Left ventricle myocardium inferior (tissue), 1 donor: ENCODE measurements at places on chromosomes 4 and X. TPM values are rescaled to one million over a fixed set of nuclear protein-coding genes. Genes with fewer than 3 reads are reported as not detected.

GRCh38 chr4:23384741-23385140 lies 505.1 kb downstream of the PPARGC1A start:
- no peak for DNase-seq

GRCh38 chrX:66889418-66889817 lies 250.5 kb upstream of the EDA2R start:
- no peak for DNase-seq

DNA sequence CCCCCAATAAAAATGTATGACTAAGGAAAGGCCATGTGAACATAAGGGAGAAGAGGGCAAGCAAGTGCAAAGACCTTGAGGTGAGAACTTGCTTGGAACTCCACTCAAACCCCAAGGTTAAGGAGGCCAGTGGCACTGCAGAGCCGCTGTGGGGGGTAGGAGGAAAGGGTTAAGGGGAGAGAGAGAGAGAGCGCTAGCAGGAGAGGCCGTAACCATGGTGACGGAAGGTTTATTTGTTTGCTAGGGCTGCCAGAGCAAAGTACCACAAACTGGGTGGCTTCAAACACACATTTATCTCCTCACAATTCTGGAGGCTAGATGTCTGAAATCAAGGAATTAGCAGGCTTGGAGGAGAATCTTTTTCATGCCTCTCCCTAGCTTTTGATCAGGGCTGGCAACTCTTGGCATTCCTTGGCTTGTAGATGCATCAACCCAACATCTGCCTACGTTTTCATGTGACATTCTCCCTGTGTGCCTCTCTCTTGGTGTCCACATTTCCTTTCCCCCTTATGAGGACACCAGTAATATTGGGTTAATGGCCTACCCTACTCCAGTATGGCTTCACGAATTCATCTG lies 35.2 kb downstream of the SMIM20 start:
- DNase-seq: no peak

Gene SUPT20HL2
- not detected for total RNA-seq

GRCh38 chrX:95076449-95076848 lies 1402.4 kb downstream of the FAM133A start:
- DNase-seq: no peak

- DNase-seq: no peak
Observed at GRCh38 chrX:17499512-17499911, 124.5 kb downstream of the NHS start.

GRCh38 chr4:52694936-52695335 lies 35.8 kb upstream of the USP46 start:
- no peak for DNase-seq

Gene C4orf51
- not detected for total RNA-seq

Gene TMEM255A
- total RNA-seq: 0.38 TPM

Gene APELA
- not detected for total RNA-seq

Gene MAMLD1
- total RNA-seq: 1.8 TPM

Gene PLAC8
- 1.5 TPM for total RNA-seq

DNA sequence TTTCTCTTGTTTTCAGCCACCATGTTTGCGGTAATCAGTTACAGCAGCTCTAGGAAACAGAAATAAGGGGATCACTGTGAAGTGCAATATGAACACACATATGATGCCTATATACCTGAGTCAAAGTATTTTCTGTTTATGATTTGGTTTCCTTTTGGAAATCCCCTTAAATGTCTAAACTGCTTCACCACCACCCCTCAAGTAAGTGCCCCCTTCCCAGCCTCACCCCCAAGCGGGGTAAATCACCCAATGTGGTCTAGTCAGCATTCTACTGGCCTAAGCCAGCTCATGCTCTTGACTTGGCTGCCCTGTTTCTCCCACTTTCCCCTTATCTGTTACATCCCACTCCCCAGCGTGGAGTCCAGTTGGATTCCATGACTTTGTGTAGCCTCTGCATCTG lies 176.5 kb downstream of the QDPR start:
- DNase-seq: no peak

Gene SOX3
- not detected for total RNA-seq

Gene CT83
- not detected for total RNA-seq

DNA sequence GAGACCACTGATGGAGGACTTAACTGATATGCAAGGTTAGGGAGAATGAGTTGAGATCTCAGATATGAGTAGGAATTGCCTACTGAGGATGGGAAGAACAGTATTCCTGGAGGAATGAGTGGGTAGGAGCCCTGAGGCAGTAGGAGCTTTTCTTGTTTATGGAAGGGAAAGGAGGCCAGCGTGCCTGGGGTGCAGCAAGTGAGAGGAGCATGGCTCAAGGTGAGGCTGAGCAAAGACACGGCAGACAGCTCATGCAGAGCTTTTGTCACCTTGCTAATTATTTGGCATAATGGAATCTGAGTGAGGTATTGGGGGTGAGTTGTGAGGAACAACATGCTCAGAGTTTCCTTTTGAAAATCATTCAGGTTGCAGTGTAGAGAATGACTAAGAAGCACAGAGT lies 65.3 kb upstream of the IBSP start:
- DNase-seq: no peak

Gene USO1
- 84.3 TPM for total RNA-seq

- no peak for DNase-seq
Observed at GRCh38 chrX:3142259-3143042, 101.2 kb downstream of the ARSF start.

Gene ZNF157
- not detected for total RNA-seq

GRCh38 chr4:128653527-128654444 lies 155.7 kb upstream of the JADE1 start:
- DNase-seq: peak; percentile 56

Gene NXF2B
- not detected for total RNA-seq

- DNase-seq: no peak
Observed at GRCh38 chr4:70948665-70949260, 44.7 kb upstream of the DCK start.

Gene PABPC5
- 0.91 TPM for total RNA-seq

Gene GCNA
- total RNA-seq: 1.4 TPM

DNA sequence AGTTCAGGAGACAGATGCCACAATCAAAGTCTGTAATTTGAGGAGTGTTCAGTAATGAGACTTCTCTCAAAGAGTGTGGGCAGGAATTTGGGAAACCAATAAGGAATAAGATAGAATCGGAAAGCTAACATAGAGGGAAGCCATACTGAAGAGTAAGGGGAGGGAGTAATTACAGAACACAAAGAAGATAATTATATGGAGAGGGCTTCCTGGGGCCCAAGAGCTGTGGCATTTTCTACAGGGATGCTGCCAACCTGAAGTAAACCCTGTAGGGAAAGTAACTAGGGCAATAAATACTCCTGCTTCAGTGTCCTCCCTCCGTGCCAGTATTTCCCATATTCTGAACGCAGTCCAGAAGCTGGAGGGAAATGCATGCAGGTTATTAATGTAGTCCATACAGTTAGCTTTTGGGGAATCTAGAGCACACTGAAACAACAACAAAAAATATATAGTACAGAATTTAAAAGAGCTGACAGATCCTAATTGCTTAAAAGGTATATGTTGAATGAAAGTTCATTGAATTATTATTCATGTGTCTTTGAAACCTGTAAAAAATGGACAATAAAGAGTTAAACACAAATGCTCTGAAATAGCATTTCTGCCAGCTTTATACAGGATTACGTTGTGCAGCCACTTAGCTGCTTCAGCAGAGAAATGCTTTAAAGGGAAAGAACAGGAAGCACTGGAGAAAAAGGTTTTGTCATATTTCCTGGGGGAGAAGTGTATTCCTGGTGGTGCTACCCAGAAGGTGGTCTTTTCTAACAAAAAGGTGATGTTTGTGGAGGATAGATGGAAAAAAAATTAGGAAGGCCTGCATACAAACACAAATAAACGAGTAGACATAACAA lies 48.0 kb downstream of the CXXC4 start:
- no peak for DNase-seq

DNA sequence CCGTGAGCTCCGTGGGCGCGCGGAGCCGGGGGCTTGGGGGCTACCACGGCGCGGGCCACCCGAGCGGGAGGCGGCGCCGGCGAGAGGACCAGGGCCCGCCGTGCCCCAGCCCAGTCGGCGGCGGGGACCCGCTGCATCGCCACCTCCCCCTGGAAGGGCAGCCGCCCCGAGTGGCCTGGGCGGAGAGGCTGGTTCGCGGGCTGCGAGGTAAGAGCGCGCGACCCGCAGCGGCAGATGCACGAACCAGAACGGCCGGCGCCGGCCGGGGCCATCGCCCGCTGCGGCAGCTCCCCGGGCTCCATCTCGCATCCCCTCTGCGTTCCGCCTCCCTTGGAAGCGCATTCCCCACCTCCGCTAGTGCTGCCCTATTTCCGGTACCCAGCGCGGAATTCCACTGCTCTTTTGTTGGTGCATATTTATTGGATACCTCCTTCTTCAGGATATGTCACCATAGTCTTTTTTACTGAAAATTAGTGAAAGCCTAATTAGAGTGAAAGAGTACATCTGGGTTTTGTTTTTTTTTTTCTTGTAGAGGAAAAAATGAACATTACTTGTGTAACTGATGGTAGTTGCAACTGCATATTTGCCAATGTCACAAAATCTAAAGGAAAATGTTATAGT lies 797 bp downstream of the PKD2 start:
- peak; percentile 43 for DNase-seq

DNA sequence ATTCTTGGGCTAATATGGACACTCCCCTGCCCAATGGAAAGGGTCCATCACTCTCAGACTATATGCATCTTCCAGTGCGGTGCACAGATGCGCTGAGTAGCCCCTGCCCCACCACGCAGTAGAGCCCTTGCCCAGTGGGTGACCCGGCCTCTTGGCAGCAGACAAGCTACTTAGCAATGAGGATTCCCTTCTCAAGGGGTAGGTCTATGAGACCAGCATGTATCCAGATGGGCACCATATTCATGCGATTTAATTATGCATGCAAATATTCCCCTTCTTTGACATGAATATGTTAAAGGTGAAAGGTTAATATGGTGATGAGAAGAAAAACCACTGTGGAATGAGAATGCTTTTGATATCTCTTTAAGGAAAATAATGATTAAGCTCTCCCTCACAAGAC lies 77.7 kb downstream of the ZNF827 start:
- no peak for DNase-seq

- DNase-seq: no peak
Observed at GRCh38 chr4:168059251-168059650, 33.1 kb upstream of the ANXA10 start.

GRCh38 chr4:104743215-104743653 lies 248.5 kb upstream of the CXXC4 start:
- no peak for DNase-seq

- DNase-seq: no peak
Observed at GRCh38 chrX:2857566-2857965, 28.8 kb downstream of the GYG2 start.

Gene HTN3
- total RNA-seq: not detected

DNA sequence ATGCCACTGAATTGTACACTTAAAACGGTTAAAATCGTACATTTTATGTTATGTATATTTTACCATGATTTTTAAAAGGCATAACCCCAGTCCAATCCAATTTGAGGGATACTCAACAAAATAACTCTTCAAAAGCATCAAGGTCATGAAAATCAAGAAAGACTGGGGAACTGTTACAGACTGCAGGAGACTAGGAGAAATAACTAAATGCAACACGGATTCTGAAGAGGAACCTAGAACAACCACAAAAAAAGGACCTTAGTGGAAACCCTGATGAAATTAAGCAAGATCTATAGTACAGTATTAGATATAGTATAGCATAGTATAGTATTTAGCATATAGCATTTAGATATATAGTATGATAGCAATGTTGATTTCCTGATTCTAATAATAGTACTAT lies 26.8 kb downstream of the SH3KBP1 start:
- no peak for DNase-seq

DNA sequence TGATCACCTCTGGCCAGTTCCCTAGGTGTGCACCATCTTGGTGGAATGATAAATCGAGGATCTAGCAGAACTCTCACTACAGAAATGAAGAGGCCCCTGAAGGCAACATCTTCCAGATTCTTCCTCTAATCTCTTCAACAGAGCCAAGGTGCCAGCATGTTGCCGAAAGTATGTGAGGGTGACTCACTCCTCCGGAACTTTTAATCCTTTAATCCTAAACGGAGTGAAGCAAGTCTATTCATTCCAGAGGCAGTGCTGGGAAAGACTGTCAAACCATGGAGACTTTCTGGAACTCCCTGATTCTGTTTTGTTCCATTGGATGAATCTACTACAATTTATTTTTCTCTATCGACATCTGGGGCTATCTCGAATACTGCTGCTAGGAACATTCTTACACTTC lies 68.7 kb downstream of the SUPT20HL2 start:
- DNase-seq: no peak

Gene TMEM128
- 9.8 TPM for total RNA-seq

- no peak for DNase-seq
Observed at GRCh38 chr4:183860731-183861130, 44.4 kb upstream of the STOX2 start.

DNA sequence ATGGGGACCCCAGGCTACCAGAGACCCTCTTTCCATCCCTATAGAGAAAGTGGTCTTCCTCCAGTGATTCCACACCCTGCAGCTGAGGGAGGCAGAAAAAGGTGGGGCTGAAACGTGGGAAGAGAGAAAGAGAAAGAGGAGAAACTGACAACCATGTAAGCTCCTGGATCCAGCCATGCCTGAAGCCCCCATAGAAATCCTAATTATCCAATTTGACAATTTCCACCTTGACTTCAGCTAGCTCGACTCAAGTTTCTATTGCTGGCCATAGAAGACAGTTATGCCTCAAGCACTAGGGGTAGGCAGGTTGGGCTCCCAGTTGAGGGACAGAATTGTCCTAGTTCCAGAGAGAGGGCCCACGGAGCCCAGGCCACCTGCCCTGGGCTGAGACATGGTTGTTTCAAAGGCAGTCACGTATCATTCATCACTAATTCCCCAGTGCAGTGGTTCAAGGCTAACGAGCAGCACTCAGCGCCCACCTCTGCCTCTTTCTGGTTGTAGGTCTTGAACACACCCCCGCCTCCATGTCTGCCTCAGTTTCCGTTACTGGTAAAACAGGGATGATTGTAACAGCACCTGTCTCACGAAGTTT lies 39.8 kb upstream of the ASMTL start:
- no peak for DNase-seq

- DNase-seq: no peak
Observed at GRCh38 chr4:15414551-15415091, 13.2 kb upstream of the C1QTNF7 start.

- no peak for DNase-seq
Observed at GRCh38 chrX:2689773-2690666, 1.1 kb upstream of the CD99 start.

DNA sequence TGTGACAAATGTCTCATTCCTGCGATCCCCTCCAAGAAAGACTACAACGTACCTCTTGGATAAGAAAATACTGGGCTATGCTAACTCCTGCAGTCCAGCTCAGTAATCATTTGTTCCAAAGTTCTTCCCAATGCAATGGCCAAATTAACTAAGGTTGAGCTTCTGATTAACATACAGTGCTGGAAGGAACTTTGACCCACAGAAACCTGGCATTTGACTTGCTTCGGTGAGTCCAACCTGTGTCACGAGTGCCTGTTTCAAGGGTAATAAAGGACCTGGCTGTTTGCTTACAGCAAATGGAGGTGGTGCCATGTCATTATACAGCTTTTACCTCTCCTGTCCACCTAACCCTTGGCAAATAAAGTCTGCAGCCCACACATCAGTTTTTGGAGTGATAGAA lies 83.2 kb downstream of the RBM47 start:
- no peak for DNase-seq

GRCh38 chr4:124958847-124959246 lies 246.3 kb upstream of the ANKRD50 start:
- DNase-seq: no peak
